Fibroblast of skin of scalp (primary cell): ENCODE measurements at places on chromosomes 4 and X.

DNA sequence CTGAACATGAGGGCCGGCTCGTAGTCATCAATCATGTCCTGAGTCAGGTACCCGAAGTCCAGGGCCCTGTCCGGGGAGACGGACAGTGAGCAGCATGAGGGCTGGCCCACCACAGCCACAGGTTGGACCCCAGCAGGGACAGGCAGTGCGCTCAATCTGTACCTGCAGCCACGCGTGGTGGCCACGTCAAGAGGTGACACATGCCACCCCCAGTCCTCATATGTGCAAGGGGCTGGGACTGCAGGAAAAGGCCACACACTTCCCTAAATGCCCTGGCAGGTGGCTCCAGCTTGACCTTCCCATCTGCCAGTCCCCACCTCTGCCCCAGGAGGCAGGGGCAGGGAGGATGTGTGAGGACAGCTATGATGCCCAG lies 73.8 kb upstream of the MXD4 start:
- DNase-seq = no peak

GRCh38 chrX:18424482-18425198 lies 768 bp upstream of the CDKL5 start:
- peak; percentile 57 for DNase-seq

DNA sequence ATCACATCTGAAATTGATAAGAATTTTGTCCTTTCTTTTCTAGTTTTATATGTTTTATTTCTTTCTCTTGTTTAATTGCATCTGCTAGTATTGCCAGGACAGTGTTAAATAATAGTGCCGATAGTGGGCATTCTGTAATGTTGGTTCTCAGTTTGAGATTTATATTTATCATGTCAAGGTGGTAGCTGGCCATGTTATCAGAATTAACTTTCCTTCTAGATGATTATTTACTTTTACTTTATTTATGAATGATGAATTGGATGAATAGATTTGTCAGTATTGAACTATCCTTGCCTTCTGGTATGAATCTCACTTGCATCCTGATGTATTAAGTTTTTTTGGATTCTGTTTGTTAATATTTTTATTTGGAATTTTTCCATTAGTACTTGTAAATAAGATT lies 42.7 kb downstream of the METAP1 start:
- DNase-seq = no peak

DNA sequence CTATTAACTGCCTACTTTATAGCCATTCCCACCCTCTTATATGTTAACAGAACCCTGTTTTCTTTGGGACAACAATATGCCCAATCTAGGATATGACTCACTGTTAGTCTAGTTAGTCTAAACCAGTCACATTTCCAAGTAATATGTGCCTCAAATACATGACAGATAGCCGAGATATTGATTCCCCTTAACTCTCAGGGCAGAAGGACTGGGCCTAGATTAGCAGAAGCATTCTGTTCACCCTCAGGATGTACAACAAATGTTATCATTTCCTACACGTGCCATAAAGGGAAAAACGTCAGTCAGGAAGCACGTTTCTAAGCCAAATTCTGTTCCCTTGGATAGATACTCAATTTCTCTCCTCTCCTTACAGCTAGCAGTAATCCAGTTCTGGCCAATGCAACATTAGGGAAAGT lies 114.1 kb downstream of the SLC10A7 start:
- DNase-seq = no peak

- no peak for DNase-seq
These were observed 2.1 kb downstream of the NDNF start for GRCh38 chr4:121070274-121070673.

GRCh38 chr4:10267066-10267465 lies 150.5 kb upstream of the WDR1 start:
- no peak for DNase-seq

GRCh38 chrX:2677764-2678163 lies 13.3 kb upstream of the CD99 start:
- peak; percentile 97 for DNase-seq

GRCh38 chr4:139214039-139214534 lies 37.1 kb upstream of the ELF2 start:
- DNase-seq = no peak

DNA sequence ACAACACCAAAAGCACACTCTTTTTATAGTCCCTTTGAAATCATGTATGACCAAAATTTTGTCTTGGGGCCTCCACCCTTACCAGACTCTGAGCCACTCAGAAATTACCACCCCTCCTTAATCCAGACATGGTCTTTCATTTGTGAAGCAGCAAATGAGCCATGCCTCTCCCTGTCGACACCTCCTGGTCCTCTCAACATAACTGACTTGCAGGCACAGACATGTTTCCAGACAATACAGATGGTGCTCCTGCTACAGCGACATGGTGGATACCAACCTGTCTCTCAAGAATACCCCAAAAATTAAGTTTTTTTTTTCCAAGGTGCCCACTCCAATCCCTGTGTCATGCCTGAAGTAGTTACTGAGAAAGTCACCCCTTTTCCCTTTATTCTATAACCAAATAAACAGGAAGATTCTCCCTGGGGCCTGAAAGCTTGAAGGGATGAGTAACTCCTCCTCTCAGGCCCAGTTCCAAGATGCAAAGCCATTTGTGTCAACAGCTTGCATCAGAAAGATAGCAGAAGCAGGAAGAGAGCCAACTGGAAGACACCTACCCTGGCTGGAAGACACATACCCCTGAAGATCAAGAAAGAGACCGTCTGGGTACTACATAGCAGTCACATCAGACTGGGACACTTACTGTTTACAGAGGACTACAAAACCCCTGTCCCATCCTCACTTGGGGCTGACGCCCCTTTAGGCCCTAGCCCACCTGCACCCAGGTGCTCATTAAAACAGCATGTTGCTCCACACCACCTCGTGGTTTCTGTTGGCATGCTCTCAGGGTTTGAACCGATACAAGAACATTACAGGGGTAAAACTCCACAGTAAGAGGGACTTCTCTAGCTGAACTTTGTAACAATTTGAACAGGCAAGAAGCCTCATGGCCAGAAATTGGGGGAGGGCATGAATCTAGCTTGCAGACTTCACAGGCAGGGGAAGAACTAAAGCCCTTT lies 5.5 kb upstream of the UGT2B17 start:
- DNase-seq = no peak

DNA sequence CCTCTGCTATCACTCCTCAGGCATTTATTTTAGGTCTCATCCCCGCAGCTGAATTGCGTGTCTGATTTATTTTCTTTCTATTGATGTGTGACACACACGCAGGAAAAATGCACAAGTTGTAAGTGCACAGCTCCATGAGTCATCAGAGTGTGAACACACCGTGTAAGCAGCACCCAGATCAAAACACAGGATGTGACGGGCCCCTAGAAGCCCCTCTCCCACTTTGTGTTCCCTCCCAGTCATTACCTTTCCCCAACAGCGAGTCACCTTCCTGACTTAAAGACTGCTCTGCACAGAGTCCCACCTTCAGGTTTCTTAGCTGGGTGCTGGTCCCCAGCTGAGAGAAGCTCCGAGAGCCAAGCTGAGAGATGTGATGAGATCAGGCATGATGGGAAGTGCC lies 436.7 kb downstream of the MID1IP1 start:
- DNase-seq = no peak
